Natural killer cell (primary cell): ENCODE measurements at places on chromosomes 1 and 21.

- DNase-seq = no peak
Observed at GRCh38 chr1:248851390-248851789, 7.5 kb downstream of the ZNF692 start.

- DNase-seq = no peak
Observed at GRCh38 chr1:77991638-77992037, 12.8 kb upstream of the FUBP1 start.

GRCh38 chr1:15492596-15492995 lies 16.7 kb downstream of the CELA2B start:
- no peak for DNase-seq

DNA sequence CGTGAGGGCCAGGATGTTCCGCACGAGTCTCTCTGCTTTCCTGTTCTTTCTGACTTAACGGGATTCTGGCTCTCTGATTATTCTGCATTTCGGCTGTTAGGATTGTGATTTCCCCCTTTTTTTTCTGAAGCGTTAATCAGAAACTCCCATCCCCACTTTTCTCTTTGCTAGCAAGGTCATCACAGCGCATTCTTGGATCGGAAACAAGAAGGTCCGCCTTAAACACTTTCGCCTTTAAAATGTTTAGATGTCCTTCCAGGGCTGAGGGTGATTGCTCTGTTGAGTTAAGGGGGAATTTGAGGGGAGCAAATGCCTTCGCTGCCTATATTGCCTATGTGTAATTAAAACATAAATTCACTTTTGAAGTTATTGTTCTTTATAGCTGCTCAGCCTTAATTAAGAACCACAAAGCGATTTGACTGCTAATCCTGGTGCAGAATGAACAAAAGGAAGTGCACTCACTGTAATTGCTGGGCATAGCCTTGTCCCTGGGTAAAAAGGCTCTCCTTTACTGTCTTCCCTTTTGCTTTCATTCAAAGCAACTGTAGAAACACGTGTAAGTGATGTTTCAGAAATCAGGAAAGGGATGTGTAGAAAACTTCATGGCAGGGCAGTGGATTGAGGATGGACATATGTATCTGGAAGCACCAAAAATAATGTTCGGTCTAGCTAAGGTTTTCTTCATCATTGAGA lies 1.2 kb downstream of the LAMC1 start:
- no peak for DNase-seq

- DNase-seq = no peak
Observed at GRCh38 chr1:209051570-209051969, 531.9 kb upstream of the CAMK1G start.

GRCh38 chr1:67898033-67898726 lies 64.9 kb upstream of the GNG12 start:
- DNase-seq = no peak

DNA sequence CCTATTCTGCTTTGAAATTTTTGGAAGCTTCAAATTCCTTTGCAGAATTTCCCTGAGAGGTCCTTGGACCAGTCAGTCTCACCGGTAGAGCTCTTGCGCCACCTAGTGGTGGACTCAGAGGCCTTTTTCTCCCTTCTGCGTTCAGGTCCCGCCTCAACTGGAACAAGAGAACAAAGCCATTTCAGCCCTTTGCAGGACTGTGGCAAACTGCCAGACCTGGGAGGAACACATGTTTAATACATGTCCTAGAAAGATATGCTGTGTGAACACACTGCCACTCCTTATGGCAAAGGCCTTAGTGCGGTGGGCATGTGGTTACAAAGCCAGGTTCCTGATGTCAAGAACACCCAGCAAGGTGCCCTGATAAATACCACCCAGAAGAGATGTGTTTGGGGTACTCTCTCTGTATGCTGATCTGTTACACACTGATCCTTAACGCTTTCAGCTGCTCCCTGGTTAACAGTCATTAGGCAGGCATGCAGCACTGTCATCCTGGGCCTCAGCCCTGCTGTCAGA lies 82.2 kb upstream of the SSX2IP start:
- peak; percentile 84 for DNase-seq

- no peak for DNase-seq
Observed at GRCh38 chr21:42430521-42430920, 26.8 kb downstream of the UBASH3A start.

DNA sequence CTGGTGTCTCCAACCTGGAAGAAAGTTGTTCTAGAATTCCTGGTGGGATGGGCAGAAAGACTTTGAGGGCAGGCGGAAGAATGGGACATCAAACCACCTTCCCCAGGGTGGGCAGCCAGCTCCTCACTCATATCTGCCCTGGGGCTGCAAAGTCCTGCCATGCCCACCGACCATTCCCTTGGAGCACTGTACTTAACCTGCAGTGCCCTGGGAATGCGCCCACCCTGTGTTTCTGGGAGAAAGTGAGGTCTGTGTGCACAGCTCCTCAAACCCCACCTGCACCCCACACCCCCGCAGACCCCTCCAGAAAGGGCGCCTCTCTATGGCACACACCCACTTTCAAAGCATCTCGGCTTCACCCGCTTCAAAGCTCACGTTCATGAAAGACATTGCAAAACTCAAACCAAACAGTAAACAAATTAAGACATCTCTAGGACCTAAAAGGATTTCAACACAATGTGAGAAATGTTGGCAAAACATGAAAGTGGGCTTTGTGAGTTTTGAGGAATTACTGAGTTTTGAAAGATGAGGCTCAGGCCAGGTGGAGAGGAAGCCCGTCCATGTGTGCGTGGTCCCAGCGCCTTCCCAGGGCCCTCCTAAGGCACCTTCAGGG lies 25.1 kb downstream of the KRTAP10-1 start:
- no peak for DNase-seq

- no peak for DNase-seq
Observed at GRCh38 chr1:192081359-192081758, 76.9 kb upstream of the RGS18 start.

GRCh38 chr1:233246965-233247364 lies 48.6 kb downstream of the PCNX2 start:
- DNase-seq = no peak

- no peak for DNase-seq
Observed at GRCh38 chr1:161784968-161785367, 18.8 kb downstream of the ATF6 start.

DNA sequence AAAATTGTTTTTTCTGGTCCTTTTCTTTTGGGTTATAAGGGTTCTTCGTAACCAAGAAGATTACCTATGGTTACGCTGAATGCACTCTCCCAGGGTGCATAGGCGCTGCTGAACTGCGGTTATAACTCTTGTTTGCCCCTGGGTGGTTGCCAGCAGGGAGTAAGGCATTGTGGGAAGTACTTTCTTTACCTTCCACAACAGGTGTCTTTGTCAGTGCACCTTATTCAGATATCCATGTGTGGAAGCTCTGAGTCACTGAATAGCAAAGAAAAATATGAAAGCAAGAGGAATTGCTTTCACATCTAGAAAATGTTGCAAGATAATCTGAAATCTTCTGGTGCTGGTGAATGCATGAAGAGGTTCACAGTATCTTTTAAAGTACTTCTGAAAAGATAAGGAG lies 124.4 kb upstream of the CACYBP start:
- no peak for DNase-seq

- DNase-seq = no peak
Observed at GRCh38 chr1:29186707-29187106, 5.0 kb upstream of the SRSF4 start.

DNA sequence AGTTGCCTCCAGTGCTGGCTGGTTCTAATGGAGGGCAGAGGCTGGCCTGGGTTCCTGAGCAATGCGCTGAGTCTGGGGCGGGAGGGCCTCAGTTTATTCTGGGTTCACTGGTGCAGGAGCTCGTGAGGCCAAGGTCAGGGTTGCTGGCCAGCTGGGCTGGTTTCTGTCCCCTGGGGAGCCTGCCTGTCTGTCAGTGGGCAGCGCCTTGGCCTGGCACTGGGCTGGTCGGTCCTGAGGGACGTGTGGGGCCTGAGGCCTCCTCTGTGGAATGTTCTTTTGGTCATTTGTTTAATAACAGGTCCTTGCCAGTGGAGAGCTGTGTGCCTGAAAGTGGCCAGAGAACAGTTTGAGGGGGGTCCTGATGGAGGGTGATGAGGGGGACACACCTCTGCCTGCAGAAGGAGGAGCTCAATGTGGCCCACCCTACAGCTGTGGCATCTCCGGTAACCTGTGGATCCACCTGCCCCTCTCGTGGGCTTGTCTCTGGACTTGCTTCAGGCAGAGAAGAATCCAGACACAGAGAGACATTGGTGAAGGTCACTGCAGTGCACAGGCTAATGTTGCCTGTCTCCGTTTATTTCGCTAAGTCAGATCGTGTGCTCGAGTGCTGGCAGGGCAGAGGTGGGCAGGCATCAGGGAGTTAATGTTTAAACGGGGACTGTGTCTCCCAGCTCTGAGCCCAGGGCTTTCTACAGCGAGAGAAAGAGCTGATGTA lies 34.6 kb downstream of the COQ8A start:
- no peak for DNase-seq

DNA sequence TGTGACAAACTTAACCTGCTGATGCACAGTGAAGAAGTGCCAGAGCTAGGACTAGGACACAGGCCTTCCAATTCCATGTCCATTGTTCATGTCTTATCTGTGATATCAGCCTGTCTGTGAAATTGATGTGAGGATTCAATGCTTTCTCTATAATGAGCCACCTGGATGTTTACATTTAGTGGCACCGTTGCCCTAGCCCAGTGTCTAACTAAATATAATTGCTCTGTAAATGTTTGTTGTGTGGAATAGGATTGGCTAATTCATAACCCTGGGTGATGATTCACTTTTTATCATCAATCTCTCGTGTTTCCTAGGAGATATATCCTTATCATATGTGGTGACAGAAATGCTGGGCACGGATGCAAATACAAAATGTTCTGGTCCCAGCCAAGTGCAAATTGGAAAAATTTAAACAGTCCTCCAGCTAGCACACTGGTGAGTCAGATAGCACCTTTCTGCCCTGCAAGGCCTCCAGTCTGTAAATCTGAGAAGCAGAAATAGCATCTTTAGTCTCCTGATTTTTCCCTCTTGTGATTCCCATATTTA lies 46.9 kb upstream of the GNG12 start:
- DNase-seq = no peak
